AG08396 (cell line): ENCODE measurements at places on chromosomes 13 and 19.
A peak's percentile ranks its signal among the peaks of the same experiment; 100 is the strongest.

DNA sequence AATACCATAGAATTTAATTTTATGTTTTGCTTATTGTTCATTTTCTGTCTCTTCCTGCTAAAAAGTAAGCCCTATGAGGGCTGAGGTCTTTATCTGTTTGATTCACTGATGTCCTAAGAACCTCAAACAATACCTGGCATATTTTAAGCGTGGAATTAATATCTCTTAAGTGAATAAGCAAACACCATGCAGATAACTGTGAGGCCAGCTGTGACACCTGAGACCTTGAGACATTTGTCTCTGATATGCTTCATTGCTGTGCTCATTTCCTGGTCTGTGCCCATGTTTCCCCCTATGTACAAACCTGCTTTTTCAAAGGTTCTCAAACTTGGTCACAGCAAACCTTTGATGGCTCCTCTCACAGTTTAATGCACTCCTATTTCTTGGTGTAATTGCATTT is 254.6 kb downstream of the COG6 start:
- DNase-seq: no peak

DNA sequence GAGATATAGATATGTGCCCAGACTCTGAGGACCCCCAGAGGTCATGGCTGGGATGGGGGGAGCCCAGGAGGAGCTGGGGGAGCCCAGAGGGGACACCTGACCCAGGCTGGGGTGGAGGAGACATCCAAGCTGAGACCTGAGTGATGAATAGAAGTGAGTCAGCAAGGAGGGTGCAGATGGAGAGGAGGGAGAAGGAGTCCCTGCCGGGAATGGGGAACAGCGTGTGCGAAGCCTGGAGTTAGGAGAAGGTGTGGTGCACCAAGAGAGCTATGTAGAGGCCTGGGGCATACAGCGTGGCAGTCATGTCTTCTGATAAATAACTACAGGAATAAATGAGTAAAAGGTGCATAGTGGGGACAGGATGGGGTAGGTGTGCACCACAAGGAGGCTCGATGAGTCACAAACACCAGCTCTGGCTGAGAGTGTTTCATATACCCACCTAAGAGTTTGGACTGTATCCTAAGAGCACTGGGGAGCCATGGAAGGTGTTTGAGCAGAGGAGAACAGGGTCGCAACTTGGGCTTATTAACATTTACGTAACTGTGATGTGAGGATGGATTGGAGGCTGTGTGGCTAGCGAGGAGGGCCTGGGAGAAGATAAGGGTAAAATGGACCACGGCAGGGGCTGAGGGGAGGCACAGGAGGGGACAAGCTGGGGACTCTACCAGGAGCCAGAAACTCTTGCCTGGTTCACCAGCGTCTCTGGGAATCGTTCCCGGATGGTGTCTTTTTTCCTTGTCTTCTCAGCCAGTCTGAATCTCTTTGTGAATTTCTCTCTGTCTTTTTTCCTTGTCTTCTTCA is 1.4 kb downstream of the CEACAM18 start:
- DNase-seq: no peak

- DNase-seq: no peak
These were observed 95.0 kb downstream of the CDK8 start for GRCh38 chr13:26348966-26349365.

- DNase-seq: no peak
These were observed at the start of gene KASH5 for GRCh38 chr19:49387936-49388372. TSS of gene KASH5 (plus strand) at chr19:49388249. CDS start at chr19:49390884, 2,635 bp downstream.

DNA sequence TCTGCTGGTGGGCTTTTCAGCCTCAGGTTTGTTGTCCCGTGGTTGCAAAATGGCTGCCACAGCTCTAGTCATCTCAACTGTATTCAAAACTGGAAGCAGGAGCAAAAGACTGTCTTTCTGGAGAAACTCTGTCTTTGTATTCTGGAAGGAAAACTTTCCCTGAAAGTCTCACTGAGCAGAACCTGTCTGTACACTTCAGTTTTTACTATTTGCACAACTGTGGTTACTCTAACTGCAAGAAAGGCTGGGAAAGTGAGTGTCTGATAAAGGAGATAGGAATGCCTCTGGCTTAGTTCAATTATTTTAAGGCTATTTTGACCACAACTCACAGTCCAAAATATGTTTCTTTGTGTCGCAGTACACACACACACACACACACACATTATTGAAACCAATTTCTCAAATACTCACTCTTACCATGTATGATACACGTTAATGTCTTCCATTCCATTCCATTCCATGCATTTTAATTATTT is 49.7 kb upstream of the EHD2 start:
- DNase-seq: peak; percentile 81

GRCh38 chr19:37007587-37008220 is 70.5 kb upstream of the ZNF420 start:
- peak; percentile 37 for DNase-seq

GRCh38 chr13:51861723-51862300 is at the start of gene CCDC70:
TSS of gene CCDC70 (plus strand) at chr13:51861969. CDS start at chr13:51865412, 3,443 bp downstream.
- DNase-seq: no peak

- DNase-seq: no peak
These were observed 1230.9 kb upstream of the SLC10A2 start for GRCh38 chr13:104297075-104297474.

- peak; percentile 70 for DNase-seq
These were observed 3.5 kb downstream of the KLF2 start for GRCh38 chr19:16327911-16328823.

DNA sequence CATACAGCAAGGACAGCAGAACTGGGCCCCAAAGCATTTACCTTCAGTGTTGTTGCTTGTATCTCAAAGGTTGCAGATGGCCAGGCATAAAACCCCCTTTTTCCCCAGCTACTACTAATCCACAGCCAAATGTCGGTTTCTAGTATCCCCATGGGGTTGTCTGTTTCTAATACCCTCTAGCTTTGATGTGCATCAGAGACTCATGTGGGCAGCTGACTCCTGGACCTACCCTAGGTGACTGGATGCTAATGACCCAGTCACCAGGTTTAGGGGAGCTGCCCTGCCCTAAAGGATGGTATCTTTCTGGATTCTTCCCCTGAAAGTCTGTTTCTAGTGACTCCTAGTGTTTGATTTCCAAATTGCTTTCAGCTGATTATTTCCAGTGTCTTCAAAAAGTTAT is 23.9 kb downstream of the TJP3 start:
- no peak for DNase-seq

DNA sequence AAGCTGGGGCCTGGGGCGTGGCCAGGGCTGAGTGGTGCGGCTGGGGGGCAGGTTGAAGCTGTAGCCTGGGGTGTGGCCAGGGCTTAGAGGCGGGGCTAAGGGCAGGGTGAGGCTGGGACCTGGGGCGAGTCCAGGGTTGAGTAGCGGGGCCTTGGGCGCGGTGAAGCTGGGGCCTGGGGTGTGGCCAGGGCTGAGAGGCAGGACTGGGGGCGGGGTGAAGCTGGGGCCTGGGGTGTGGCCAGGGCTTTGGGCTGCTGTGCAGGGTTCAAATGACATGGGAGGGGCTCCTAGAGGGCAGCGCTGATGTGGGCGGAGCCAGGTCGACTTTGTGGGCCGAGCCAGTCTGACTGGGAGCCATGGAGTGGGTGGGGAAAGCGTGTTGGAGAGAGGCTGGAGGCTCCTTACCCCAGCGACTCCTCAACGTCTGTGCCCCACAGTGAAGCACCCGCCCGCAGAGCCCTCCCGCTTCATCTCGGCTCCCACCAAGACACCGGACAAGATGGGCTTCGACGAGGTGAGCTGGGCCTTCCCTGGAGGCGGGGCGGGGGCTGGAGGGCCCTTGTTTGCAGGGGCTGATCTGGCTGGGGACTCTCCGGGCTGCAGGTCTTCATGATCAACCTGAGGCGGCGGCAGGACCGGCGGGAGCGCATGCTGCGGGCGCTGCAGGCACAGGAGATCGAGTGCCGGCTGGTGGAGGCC is 21.5 kb downstream of the COLGALT1 start:
- peak; percentile 71 for DNase-seq

DNA sequence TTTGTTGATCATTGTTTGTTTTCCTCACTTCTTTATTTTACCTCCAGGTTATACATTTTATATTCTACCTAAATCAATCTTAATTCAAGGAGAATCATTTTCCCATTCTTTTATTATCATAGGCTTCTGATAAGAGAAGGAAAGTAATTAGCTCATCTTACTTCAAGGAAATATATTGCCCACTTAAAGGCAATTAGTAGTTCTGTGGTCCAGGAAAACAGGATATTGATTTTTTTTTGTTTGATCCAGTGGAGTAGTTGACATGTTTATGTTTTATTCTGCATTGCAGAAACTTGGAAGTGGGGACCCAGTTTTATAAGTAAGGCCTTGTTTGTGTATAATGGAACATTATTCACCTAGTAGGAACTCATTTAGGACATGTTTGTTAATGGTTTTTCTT is 390.6 kb downstream of the NDFIP2 start:
- no peak for DNase-seq

- no peak for DNase-seq
These were observed 2.8 kb upstream of the ADM5 start for GRCh38 chr19:49686503-49687088.

- DNase-seq: no peak
These were observed 4.6 kb upstream of the TPRX2 start for GRCh38 chr19:47854459-47854858.

GRCh38 chr19:54084410-54084809 is 3.2 kb upstream of the TARM1 start:
- no peak for DNase-seq

GRCh38 chr19:3970313-3970807 is 539 bp downstream of the DAPK3 start:
- no peak for DNase-seq

DNA sequence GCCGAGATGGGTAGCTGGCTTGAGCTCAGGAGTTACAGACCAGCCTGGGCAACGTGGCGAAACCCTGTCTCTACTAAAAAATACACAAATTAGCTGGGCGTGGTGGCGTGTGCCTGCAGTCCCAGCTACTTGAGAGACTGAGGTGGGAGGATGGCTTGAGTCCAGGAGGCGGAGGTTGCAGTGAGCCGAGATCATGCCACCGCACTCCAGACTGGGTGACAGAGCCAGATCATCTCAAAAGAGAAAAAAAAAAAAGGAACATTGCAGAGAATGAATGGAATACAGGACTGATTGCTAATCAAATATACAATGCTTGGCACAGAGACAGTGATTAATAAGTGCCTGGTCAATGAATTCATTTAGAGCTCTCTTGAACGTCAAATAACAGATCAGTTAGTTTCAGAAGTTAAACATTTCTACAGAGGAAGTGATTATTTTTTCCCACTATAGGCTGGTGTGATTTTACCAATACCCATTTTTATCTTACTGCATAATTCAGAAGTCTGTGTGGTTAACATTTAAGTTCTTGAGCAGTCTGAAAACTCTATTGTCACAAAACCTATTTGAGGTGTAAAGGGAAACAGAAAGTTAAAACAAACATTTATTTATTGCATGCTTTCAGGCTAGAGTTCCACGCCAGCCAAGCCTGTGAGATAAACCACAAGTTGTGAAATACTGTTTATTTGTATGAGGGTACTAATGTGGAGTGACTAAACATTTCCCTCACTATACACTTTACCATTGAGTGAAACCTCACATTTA is 7.7 kb upstream of the TBC1D4 start:
- DNase-seq: peak; percentile 41

DNA sequence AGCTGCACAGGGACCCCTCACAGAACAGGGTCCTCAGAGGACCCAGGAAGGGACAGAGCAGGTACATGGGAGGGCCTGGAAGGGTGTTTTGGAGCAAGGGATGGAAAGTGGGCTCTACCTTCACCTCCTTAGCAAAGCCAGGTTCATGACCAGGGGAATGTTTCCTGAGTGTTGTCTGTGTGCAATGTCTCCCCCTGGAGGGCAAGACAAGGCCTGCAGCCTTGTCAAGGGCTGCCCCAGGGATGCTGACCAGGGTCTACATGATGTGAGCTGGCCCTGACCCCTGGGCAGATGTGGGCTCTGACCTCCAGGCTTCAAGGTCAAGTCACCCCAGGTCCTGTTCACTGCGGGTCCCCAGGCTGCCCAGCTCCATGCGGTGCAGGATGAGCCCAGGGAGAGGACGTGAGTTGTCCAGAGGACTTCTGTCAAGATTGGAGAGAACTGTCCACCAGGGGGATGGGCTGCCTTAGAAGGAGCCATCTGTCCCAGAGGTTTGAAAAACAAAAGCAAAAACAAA is 1.0 kb upstream of the CEACAM1 start:
- DNase-seq: peak; percentile 71

GRCh38 chr13:89650226-89650625 is 1697.3 kb upstream of the MIR17HG start:
- no peak for DNase-seq

DNA sequence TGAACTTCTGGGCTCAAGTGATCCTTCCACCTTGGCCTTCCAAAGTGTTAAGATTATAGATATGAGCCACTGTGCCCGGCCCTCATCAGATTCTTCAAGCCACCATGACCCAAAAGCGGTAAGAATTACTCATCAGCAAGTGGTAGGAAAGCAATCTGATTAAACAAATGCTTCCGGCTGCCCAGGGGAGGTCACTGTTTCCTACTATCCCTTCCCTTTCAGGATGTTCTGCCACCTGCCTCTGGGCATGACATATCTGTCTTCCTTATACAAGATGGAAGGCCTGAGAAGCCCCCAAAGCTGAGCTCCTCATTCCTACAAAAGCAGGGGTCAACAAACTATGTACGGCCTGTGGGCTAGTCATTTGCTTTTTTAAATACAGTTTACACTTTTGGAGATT is 7.0 kb downstream of the ABHD8 start:
- peak; percentile 64 for DNase-seq

GRCh38 chr19:18057557-18057956 is 29.2 kb downstream of the IL12RB1 start:
- DNase-seq: no peak

DNA sequence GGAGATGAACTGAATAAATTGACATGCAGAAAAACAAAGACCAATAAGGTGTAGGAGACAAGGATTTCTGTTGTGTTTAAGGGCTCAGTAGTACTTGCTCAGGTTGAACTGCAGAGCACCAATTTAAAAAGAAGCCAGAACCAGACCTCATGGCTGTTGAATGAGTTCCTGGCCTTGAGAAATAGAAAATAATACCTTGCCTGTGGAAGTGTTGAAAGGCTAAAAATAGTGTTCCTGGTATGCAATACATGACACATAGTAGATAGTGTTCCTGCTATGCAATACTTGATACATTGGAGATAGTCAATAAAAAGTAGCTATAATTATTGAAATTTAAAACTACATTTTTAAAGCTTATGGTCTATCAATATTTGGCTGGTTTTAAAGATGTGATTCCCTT is 595.8 kb downstream of the PCDH9 start:
- DNase-seq: no peak

GRCh38 chr13:31595563-31595962 is 143.8 kb upstream of the RXFP2 start:
- DNase-seq: no peak
